ENCODE measurements at places on chromosomes 5 and 9. TPM values are rescaled to one million over a fixed set of nuclear protein-coding genes. Genes with fewer than 3 reads are reported as not detected.
A peak's percentile ranks its signal among the peaks of the same experiment; 100 is the strongest.

PCDHGA3 gene
- 5.3 TPM for total RNA-seq

DNA sequence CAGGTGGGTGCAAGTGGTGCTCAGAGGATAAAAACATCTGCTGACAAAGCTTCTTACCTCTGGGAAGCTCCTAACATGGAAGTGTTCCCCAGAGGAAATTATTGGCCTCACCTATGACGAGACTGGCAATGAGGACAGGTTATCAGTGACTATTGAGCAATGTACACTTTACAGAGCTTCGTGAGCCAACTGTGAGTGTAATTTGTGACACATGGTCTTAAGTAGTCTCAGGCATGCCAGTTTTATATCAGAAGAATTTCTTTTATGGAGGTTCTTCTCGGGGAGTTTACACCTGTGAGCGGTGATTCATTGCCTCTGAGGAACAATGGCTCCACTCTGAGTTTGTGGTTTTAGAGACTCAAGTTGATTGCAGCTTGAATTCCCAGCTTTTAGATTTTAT is 11.3 kb downstream of the ANKDD1B start:
- no peaks in the 10 kb centered on the region for H3K4me1 ChIP-seq
- DNase-seq = no peak
- H3K4me3 ChIP-seq = no peak overlapping the region
- no peaks in the 10 kb centered on the region for H3K27me3 ChIP-seq
- H3K27ac ChIP-seq = no peak overlapping the region

TAS2R1 gene
- total RNA-seq = not detected

DNA sequence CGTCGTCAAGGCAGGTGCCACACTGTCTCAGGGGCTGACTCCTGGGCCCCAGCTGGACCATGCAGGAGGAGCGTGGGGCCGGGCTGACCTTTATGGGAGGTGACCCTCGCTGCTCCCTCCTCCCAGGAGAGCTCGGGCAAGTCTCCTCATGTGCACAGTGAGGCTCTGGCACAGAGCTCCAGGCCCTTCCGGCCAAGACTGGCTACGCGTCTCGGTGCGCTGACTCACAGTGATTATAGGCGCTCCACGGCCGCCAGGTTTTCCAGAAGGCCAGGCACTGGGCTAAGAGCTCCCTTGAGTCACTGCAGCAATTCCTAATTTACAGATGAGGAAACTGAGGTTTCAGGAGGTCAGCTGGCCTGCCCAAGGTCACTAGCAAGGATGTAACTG is 47.4 kb downstream of the VAV2 start:
- H3K4me1 ChIP-seq = no peaks in the 10 kb centered on the region
- no peaks in the 10 kb centered on the region for H3K36me3 ChIP-seq
- no peak for DNase-seq
- no peaks in the 10 kb centered on the region for H3K27me3 ChIP-seq
- H3K27ac ChIP-seq = no peak overlapping the region
- H3K4me3 ChIP-seq = no peak overlapping the region

FYB1 gene
- 12.9 TPM for total RNA-seq

- H3K27me3 ChIP-seq = no peaks in the 10 kb centered on the region
- DNase-seq = no peak
- H3K27ac ChIP-seq = no peak overlapping the region
- no peak overlapping the region for H3K4me3 ChIP-seq
Measured at GRCh38 chr9:21160178-21160577, 6.3 kb downstream of the IFNA21 start.

DNA sequence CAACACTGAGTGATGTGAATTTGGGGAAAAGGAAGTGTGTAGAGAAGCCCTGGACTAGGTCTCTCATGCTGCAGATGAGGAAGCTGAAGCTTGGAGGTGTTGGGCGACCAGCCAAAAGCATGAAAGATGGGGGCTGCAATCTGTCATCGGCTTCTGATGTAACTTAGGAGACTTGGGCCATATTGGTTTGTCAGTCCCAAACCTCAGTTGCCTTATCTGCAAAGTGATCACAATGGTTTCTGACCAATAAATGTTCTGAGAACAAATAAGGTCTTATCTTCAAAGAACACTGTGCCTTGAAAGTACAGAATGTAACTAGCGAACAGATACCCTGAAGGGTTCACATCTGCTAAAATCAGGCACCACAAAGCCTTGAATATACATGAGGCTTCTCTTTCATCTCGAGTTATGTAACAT is 198.4 kb upstream of the NR3C1 start:
- no peak overlapping the region for H3K27ac ChIP-seq
- no peaks in the 10 kb centered on the region for H3K4me1 ChIP-seq
- no peaks in the 10 kb centered on the region for H3K27me3 ChIP-seq
- H3K4me3 ChIP-seq = no peak overlapping the region

CENPK gene
- total RNA-seq = 0.42 TPM

GRCh38 chr5:91378752-91379211 is 4.3 kb downstream of the ARRDC3 start:
- DNase-seq = no peak
- H3K4me1 ChIP-seq = peaks cover 34% of the 10 kb centered on the region
- peak overlapping the region; percentile 92 for H3K27ac ChIP-seq
- H3K4me3 ChIP-seq = peak overlapping the region; percentile 73
- H3K36me3 ChIP-seq = peaks cover 6% of the 10 kb centered on the region
- no peaks in the 10 kb centered on the region for H3K27me3 ChIP-seq

DNA sequence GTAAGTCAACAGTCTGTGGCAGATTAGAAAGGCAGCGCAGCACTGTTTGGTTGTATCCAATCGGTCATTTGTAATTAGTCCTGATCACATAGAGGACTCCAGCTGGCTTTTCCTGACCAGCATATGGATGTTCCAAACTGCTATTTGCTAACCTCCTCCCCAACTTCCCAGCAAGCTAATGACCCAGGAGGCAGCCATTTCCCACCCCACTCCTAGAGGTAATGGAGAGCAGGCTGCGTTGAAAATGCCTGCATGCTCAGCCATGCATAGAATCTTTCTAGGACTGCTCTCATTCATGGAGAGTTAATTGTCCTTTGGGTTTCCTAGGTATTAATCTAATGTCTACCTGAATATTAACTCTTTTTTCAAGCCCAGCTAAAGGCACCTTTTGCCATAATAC is 850.6 kb upstream of the WWC1 start:
- no peaks in the 10 kb centered on the region for H3K36me3 ChIP-seq
- no peak for DNase-seq
- H3K27me3 ChIP-seq = no peaks in the 10 kb centered on the region
- H3K27ac ChIP-seq = no peak overlapping the region
- no peak overlapping the region for H3K4me3 ChIP-seq

ADAMTS12 gene
- 7.3 TPM for total RNA-seq

IER5L gene
- total RNA-seq = 65.4 TPM

GRCh38 chr5:61796773-61797172 is 464.7 kb downstream of the ZSWIM6 start:
- H3K4me3 ChIP-seq = no peak overlapping the region
- no peak overlapping the region for H3K27ac ChIP-seq

- no peaks in the 10 kb centered on the region for H3K4me1 ChIP-seq
- no peaks in the 10 kb centered on the region for H3K36me3 ChIP-seq
- no peak for DNase-seq
- no peak overlapping the region for H3K4me3 ChIP-seq
- H3K27me3 ChIP-seq = no peaks in the 10 kb centered on the region
- no peak overlapping the region for H3K27ac ChIP-seq
Measured at GRCh38 chr5:105460721-105461120, 1898.1 kb upstream of the NUDT12 start.

- H3K27ac ChIP-seq = no peak overlapping the region
- H3K4me1 ChIP-seq = peaks cover 58% of the 10 kb centered on the region
- H3K36me3 ChIP-seq = peaks cover 33% of the 10 kb centered on the region
- H3K4me3 ChIP-seq = no peak overlapping the region
- no peaks in the 10 kb centered on the region for H3K27me3 ChIP-seq
- DNase-seq = no peak
Measured at GRCh38 chr5:123186771-123187170, 97.7 kb downstream of the PRDM6 start.

LEAP2 gene
- total RNA-seq = 0.49 TPM

DNA sequence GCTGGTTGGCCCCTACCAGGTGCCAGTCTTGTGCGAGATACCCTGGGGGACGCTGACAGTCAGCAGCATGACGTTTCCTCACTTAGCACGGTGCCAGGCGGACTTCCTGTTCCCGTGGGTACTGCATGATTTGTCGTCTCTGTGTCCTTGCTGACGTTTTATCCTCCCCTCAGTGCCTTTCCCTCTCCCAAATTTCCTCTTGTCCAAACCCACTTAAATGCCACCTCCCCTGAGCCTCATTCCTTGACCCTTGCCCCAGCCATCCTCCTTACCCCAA is 60.6 kb upstream of the SAP30L start:
- H3K27me3 ChIP-seq = no peaks in the 10 kb centered on the region
- no peak overlapping the region for H3K27ac ChIP-seq
- no peak overlapping the region for H3K4me3 ChIP-seq
- peaks cover 5% of the 10 kb centered on the region for H3K36me3 ChIP-seq
- H3K4me1 ChIP-seq = no peaks in the 10 kb centered on the region

DNA sequence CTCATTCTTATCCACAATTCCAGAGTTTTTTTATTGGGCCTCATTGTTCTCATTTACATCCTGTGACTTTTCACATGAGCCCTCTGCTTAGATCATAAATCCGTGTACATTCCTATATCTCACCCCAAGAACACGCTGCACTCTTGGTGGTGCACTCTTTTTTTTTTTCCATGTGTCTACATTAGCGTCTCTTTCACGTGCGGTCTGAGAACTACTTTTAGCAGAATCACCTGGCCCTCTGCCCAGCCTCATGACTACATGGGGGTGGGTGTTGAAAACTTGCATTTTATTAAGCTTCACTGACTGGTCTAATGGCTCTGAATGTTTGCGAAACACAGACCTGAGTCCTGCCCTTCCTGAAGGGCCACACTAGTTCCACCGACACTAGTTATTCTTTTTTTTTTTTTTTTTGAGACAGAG is 18.6 kb downstream of the C9orf57 start:
- H3K4me3 ChIP-seq = no peak overlapping the region
- no peaks in the 10 kb centered on the region for H3K36me3 ChIP-seq

DNA sequence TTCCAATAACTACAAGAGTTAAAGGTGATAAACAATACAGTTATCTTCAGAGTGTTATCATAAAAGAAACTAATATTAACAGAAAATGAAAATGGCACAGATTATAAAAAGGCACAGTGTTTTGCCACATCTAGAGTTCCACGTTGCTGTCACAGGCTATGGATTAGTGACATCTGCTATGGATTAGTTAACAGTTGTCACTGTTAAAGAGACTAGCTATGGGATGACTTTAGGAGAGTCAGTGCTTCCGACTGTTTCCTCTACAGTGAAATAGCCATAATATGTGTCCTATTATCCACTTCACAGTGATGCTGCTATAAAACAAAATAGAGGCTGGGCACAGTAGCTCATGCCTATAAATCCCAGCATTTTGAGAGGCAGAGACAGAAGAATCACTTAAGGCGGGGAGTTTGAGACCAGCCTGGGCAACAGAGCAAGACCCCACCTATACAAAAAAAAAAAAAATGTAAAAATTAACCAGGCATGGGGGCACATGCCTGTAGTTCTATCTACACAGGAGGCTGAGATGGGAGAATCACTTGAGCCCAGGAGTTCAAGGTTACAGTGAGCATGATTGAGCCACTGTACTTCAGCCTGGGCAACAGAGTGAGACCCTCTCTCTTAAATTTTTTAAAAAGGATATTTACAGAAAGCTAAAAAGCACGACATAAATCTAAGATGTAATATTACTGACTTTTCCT is 19.7 kb downstream of the MAPKAP1 start:
- H3K4me1 ChIP-seq = no peaks in the 10 kb centered on the region
- DNase-seq = no peak
- no peaks in the 10 kb centered on the region for H3K36me3 ChIP-seq
- H3K27me3 ChIP-seq = no peaks in the 10 kb centered on the region

GRCh38 chr5:135434591-135435466 is 12.3 kb downstream of the DCANP1 start:
- H3K27me3 ChIP-seq = no peaks in the 10 kb centered on the region
- no peak for DNase-seq
- H3K27ac ChIP-seq = no peak overlapping the region
- H3K4me1 ChIP-seq = peaks cover 26% of the 10 kb centered on the region
- H3K36me3 ChIP-seq = no peaks in the 10 kb centered on the region
- no peak overlapping the region for H3K4me3 ChIP-seq

SH3TC2 gene
- total RNA-seq = 1.9 TPM

DNA sequence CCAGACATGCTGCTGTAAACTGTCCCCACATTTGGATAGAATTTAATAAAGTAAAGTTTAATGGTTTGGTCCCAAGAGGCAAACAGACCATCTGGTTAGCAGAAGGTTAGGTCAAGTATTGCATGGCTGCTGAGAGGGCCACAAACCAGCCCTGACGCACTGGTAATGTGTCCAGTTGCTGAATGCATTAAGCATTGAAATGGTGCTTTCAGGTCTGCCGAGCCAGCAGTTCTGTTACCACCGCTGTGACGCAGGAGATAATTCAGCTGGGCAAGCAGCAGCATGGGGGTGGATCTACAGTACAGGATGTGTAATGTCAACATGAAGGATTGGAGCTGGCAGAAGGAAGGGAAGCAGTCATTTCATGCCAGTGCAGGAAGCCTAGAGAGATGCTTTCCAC is 16.0 kb downstream of the ZNF462 start:
- no peak overlapping the region for H3K4me3 ChIP-seq
- peaks cover 24% of the 10 kb centered on the region for H3K4me1 ChIP-seq
- H3K27me3 ChIP-seq = no peaks in the 10 kb centered on the region
- H3K36me3 ChIP-seq = no peaks in the 10 kb centered on the region
- DNase-seq = no peak
- H3K27ac ChIP-seq = no peak overlapping the region

DNA sequence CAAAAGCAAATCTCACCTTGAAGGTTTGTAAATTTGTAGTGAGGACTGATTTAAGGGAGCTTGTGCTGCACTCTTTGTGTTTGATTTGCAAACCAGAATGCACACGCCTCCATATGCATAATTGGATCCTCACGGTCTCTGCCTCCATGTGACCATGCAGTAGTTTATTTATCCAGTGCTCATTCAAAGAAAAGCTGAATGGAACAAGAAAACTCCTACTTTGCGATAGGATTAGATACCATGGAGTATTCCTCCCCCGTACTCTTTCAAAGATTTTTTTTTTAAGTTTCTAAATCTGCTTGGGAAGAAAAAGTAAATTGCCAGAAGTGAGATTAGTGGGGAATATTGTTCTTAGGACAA is 290.4 kb upstream of the TUT7 start:
- H3K27ac ChIP-seq = no peak overlapping the region
- H3K4me3 ChIP-seq = no peak overlapping the region
- H3K27me3 ChIP-seq = no peaks in the 10 kb centered on the region
- no peak for DNase-seq

GRCh38 chr9:133341369-133342068 is 5.5 kb upstream of the SURF6 start:
- no peaks in the 10 kb centered on the region for H3K27me3 ChIP-seq
- no peak overlapping the region for H3K27ac ChIP-seq
- H3K4me1 ChIP-seq = peaks cover 11% of the 10 kb centered on the region
- no peak for DNase-seq
- H3K4me3 ChIP-seq = no peak overlapping the region
